ENCODE measurements at places on chromosomes 11 and 22.

DNA sequence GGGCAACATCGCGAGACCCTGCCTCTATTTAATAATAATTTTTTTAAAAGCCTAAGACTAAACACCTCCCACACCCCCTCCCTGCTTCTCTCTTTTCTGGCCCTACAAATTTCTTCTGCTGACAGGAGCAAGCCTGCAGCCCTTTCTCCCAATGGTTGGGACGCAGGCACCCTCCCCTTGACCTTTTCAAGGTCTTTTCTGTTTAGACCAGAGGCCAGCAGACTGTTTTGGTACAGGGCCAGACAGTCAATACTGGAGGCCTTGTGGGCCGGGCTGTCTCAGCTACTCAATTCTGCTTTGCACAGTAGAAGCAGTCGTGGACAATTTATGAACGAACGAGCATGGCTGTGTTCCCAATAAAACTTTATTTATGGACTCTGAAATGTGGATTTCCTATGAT, 92.3 kb downstream of the SCN3B start:
- no peak for DNase-seq

DNA sequence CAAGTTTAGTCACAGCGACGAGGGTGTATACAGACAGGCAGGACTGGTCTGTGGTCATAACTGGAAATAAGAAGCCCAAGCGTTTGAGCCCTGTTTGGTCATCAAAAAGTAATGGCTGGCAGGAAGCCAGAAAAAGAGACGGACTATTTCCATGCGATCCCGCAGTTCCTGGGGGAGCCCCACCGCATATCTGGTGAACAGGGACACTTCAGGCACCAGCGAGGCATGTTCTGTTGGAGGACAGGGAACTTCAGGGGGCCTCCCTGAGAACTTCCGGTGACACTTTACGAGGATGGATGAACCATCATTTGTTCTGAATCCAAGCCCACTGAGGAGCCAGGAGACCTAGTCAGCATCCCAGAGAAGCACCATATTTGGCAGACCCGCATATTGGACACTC, 29.7 kb upstream of the TRIM29 start:
- DNase-seq, result no peak

- no peak for DNase-seq
These were observed 59.9 kb upstream of the FGF3 start for GRCh38 chr11:69878927-69879728.

- no peak for DNase-seq
These were observed 33.8 kb upstream of the APOA1 start for GRCh38 chr11:116871248-116871647.

DNA sequence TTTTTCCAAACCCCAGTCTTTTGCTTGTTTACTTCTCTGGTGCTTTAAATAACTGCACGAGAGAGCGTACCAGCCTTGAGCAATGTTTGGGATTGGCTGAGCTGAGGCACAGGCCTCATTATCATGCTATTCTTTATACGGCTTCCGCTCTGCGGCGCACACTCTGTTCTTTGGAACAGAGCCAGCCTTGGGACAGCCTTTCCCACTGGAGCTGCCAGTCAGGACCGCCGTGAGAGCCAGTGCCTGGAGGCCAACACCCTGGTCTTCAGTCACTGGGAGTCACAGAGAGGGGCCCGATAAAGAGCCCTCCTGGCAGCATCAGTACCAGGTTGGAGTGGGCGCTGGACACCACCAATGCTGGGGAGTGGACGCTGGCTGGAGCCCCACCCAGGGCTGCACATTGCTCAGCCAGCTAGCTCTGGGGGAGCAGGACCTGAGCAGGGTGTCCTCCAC, 125.6 kb downstream of the BCR start:
- DNase-seq, result no peak

- DNase-seq, result no peak
These were observed 231.2 kb downstream of the NTM start for GRCh38 chr11:131601586-131601985.

- DNase-seq, result no peak
These were observed 26.1 kb upstream of the ADA2 start for GRCh38 chr22:17245341-17245740.

Data from NCI-H146 (cell line).